GM23248 (cell line): ENCODE measurements at places on chromosomes 16 and 17. TPM values are rescaled to one million over a fixed set of nuclear protein-coding genes. Genes with fewer than 3 reads are reported as not detected.

- no peaks in the 10 kb centered on the region for H3K27me3 ChIP-seq
- no peak for DNase-seq
- H3K27ac ChIP-seq = no peak overlapping the region
- no peaks in the 10 kb centered on the region for H3K36me3 ChIP-seq
Measured at GRCh38 chr16:17342031-17342430, 128.7 kb downstream of the XYLT1 start.

DNA sequence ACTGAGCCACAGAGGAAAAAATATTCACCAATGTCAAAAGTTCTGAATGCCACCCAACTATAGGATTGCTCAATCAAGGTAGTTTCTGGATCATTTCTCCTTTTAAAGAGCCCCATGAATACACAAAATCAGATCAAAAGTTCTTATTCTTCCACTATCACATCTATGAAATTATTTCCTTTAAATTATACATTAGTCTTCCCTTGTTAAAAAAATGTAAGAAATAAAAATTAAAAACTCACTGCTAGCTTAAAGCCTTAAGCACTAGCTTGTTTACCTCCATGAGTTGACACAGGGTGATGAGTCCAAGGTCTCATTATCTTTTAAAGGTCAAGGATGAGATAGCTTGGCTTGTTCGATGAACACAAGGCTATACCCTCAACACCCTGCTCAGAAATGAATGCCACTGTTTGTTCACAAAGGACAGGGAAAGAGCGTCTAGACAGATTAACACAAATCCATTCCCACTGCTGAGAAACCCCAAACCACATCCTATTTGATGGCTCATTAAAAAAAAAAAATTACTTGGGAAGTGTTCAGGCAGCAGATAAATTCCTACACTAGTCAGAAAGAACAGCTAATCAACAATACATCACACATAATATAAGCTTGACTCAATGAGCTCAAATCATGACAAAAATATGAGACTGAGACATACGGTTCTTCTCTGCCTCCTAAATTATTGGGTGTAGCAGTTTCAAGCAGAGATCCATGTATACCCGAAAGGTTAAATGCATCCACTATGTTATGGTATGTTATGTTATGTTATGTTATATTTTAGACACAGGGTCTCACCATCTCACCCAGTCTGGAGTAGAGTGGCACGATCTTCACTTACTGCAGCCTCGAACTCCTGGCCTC lies 118.9 kb downstream of the PARN start:
- no peaks in the 10 kb centered on the region for H3K36me3 ChIP-seq
- H3K27ac ChIP-seq = peak overlapping the region; percentile 77
- DNase-seq = peak; percentile 84
- H3K4me3 ChIP-seq = peak overlapping the region; percentile 43
- peaks cover 37% of the 10 kb centered on the region for H3K4me1 ChIP-seq

DNA sequence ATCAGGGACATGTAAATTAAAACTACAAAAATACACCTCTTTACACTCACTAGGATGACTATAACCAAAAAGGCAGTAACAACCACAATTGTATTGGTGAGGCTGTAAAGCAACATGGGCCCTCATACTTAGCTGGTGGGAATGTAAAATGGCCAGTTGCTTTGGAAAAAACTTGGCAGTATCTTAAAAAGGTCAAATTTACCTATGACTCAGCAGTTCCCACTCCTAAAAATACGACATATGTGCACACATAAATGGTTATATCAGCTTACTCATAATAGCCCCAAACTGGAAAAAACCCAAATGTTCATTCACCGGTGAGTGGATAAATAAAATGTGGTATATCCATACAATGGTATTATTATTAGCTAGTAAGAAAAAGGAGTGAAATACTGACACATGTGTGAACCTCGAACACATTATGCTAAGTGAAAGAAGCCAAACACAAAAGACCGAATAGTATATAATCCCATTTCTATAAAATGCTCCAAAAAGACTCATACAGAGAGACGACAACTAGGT lies 391.4 kb downstream of the NPIPA8 start:
- H3K4me3 ChIP-seq = no peak overlapping the region
- H3K36me3 ChIP-seq = no peaks in the 10 kb centered on the region

DNA sequence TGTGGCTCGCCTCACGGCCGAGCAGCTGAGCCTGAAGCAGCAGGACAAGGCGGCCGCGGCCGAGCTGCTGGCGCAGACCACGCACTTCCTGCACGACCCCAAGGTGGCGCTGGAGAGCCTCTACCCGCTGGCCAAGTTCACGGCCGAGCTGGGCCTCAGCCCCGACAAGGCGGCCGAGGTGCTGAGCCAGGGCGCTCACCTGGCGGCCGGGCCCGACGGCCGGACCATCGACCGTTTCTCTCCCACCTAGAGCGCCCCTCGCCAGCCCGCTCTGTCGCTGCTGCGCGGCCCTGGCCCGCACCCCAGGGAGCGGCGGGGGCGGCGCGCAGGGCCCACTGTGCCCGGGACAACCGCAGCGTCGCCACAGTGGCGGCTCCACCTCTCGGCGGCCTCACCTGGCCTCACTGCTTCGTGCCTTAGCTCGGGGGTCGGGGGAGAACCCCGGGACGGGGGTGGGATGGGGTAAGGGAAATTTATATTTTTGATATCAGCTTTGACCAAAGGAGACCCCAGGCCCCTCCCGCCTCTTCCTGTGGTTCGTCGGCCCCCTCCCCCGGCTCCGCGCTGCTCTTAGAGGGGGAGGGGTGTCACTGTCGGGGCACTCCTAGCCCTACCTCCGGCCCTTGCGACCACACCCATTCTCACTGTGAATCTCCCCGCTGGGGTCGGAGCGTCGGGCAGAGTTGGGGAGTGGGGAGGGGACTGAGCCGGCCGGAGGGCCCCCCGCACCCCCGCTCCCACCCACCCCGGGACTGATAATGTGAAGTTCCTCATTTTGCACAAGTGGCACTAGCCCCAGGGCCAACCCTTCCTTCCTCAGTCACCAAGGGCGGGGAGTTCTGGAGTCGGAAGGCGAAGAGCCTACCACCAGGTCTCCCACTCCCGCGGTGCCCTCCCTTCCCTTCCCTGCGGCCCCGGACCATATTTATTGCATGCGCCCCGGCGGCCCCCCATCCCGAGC lies 4.0 kb downstream of the HIC1 start:
- DNase-seq = peak; percentile 50
- no peak overlapping the region for H3K27ac ChIP-seq
- no peak overlapping the region for H3K4me3 ChIP-seq
- H3K27me3 ChIP-seq = no peaks in the 10 kb centered on the region

- H3K27ac ChIP-seq = no peak overlapping the region
- no peaks in the 10 kb centered on the region for H3K27me3 ChIP-seq
- no peak for DNase-seq
- H3K4me3 ChIP-seq = no peak overlapping the region
- peaks cover 8% of the 10 kb centered on the region; the same call in 1 of the 2 replicates for H3K4me1 ChIP-seq
Measured at GRCh38 chr17:10082795-10083194, 115.6 kb downstream of the GAS7 start.

- peaks cover 18% of the 10 kb centered on the region for H3K36me3 ChIP-seq
- peak overlapping the region; percentile 56 for H3K27ac ChIP-seq
- peaks cover 15% of the 10 kb centered on the region for H3K4me1 ChIP-seq
- peak; percentile 84 for DNase-seq
Measured at GRCh38 chr17:7204828-7205461, 14.7 kb downstream of the DLG4 start.

DNA sequence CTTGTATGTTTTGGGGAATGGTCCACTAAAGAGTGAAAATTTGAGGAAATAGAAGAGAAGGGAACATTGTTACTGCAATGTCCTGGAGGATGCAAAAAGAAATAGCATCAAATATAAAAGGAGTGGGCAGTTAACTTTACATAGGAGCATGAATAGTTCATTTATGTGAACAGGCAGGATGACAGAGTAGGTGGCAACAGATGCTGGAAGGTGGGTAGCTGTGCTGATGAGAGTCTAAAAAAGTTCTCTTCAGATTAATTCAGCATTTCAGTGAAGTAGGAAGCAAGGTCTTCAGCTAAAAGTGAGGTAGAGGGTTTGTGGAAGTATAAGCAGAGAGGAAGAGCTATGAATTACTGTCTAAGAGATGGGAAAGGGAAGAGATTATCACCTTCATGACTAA lies 276.5 kb downstream of the KIF2B start:
- H3K4me3 ChIP-seq = no peak overlapping the region
- H3K4me1 ChIP-seq = no peaks in the 10 kb centered on the region
- no peak for DNase-seq
- no peak overlapping the region for H3K27ac ChIP-seq
- no peaks in the 10 kb centered on the region for H3K27me3 ChIP-seq

GRCh38 chr16:15768201-15768600 lies 88.6 kb downstream of the MYH11 start:
- H3K4me3 ChIP-seq = no peak overlapping the region
- H3K36me3 ChIP-seq = no peaks in the 10 kb centered on the region
- no peak for DNase-seq
- no peak overlapping the region for H3K27ac ChIP-seq
- no peaks in the 10 kb centered on the region for H3K4me1 ChIP-seq
- H3K27me3 ChIP-seq = peaks cover 1% of the 10 kb centered on the region; the same call in 1 of the 2 replicates

DNA sequence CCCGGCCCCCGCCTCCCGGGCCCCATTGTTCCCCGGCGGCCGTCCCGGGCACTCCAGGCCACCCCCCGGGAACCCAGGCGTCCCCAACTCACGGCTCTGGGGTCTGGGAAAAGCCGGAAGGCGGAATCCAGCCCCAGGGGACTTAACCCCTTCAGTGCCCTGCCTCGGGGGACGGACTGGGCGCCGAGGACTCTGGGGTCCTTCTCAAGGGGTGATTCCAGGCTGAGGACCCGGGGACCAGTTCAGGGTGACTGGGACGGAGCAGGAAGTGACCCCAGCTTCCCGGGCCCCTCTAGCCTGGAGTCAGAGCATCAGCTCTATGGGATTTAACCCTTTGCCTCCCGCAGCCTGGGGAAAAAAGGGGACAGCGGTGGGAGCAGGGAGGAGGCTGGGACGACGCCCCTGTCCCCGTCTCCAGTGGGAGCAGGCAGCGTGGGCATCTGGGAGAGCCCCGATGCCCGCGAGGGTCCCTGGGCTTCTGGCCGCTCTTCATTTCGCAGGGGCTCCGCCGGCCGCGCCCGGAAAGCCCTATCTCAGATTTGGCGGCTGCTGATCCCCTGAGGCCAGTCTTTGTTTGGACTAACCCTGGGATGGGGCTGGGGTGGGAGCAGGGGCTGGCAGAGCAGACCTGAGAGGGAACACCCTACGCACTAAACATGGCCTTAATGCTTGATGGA lies at the start of gene ZNF629:
TSS of gene ZNF629 (minus strand) at position 270 of the 677 bp plus-strand sequence. CDS start 2,723 bp downstream, outside the sequence.
- H3K36me3 ChIP-seq = no peaks in the 10 kb centered on the region
- peak; percentile 78 for DNase-seq
- H3K4me3 ChIP-seq = peak within 1 kb of the TSS; percentile 90
- H3K4me1 ChIP-seq = no peaks in the 10 kb centered on the region; the same call in 1 of the 2 replicates

DNA sequence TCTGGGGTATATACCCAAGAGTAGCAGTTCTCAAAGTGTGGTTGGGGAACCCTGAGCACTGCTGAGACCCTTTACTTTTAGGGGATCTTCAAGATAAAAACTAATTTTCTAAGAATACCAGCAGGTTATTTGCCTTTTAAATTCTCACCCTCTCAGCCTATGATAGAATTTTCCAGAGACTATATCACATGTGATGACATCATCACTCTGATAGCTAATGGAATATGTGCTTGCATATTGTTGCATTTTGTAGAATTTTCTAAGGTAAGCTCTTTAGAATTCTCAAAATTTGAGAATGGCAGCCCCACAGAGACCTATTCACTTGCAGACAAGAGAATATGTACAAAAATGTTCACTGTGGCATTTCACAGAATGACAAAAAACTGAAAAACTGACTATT lies 181.1 kb downstream of the MYO1D start:
- H3K4me1 ChIP-seq = 0 out of 2 replicates have a peak, but pooled peaks cover 8% of the 10 kb centered on the region
- no peaks in the 10 kb centered on the region for H3K27me3 ChIP-seq
- H3K36me3 ChIP-seq = no peaks in the 10 kb centered on the region
- DNase-seq = no peak

GRCh38 chr17:55436224-55437158 lies 14.9 kb upstream of the MMD start:
- no peak overlapping the region for H3K4me3 ChIP-seq
- H3K27ac ChIP-seq = no peak overlapping the region
- no peaks in the 10 kb centered on the region for H3K27me3 ChIP-seq
- DNase-seq = no peak

DNA sequence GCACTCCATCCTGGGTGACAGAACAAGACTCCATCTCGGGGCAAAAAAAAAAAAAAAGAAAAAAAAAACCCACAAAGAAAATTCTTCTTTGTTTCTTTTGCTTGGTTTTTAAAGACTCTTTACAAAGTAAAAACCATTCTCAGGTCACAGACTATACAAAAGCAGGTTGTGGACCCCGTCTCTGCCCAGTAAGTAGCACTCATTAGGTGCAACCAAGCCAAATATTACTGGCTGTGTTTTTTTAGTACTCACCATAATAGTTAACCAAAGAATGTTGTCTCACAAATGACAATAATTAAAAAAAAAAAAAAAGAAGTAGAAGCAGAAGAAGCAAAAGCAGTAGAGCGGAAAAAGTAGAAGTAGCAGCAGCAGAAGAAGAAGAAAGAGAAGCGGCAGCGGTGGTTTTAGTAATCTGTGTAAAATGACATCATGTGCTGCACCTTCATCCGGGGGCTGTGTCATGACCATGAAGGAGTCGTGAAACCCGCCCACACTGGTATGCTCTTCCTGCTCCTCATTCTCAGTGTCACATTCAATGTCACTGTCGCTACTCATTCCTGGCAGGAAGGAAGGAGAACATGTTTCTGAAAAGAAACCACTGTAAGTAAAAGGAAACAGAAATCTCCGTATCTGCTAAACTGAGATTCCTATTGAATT lies 105.4 kb downstream of the TRIM37 start:
- 0 out of 2 replicates have a peak, but pooled peaks cover 4% of the 10 kb centered on the region for H3K4me1 ChIP-seq
- H3K27me3 ChIP-seq = no peaks in the 10 kb centered on the region
- no peak overlapping the region for H3K27ac ChIP-seq
- peak; percentile 21 for DNase-seq
- H3K4me3 ChIP-seq = no peak overlapping the region

The HS3ST2 gene
- not detected in 2 replicates for polyA plus RNA-seq

The CX3CL1 gene
- polyA plus RNA-seq = not detected in 2 replicates

The MYL4 gene
- polyA plus RNA-seq = 0.87 TPM in 1 of 2 replicates, not detected in the other

The NPIPB8 gene
- not detected in 2 replicates for polyA plus RNA-seq

The PGAP3 gene
- 9.2 and 10.6 TPM in 2 replicates for polyA plus RNA-seq

The NHLRC4 gene
- polyA plus RNA-seq = 0.20 TPM in 1 of 2 replicates, not detected in the other

The PNMT gene
- not detected in 2 replicates for polyA plus RNA-seq

The DYNC1LI2 gene
- polyA plus RNA-seq = 173 TPM in 2 replicates

The KRTAP3-1 gene
- not detected in 2 replicates for polyA plus RNA-seq
